ENCODE measurements at places on chromosomes 2 and 18.

DNA sequence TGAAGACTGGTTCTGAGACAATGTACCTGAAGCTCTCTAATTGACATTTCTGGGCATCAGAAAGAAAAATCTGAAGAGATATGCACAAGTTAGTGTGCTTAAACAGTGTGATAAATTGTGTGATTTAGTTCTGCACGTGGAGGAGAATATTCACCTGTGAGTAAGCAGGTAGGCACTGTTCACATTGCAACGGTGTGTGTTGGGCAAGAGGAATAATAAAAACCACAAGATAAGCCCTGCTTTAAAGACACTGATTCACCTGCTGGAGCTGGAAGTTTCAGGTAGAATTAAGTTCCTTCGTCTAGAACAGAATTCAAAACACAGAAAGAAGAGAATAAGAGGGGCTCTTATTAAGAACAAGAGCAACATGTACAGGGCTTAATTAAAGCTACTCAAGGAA, 864.3 kb upstream of the SOX11 start:
- DNase-seq: no peak

DNA sequence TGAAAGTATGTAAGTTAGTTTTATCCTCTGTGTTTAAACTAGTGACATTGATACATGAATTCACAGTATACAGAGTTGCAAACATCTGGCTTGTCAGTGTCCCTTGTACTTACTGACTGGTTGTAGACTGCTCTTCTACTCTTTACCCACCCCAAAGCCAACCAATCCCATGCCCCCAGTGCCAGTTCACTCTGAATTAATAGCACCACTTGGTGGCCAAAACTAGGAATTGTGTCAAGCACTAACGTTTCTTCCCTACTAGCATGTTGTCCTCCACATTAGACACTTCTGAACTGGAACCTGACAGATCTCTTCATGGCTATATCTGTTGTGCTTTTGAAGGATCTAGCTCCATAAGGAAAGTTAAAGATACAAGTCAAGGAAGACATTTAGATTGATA, 27.2 kb upstream of the OTX1 start:
- DNase-seq: no peak

- DNase-seq: no peak
These were observed 11.1 kb downstream of the RTTN start for GRCh38 chr18:70194227-70194890.

- no peak for DNase-seq
These were observed 67.3 kb upstream of the ST6GAL2 start for GRCh38 chr2:106953236-106953635.

DNA sequence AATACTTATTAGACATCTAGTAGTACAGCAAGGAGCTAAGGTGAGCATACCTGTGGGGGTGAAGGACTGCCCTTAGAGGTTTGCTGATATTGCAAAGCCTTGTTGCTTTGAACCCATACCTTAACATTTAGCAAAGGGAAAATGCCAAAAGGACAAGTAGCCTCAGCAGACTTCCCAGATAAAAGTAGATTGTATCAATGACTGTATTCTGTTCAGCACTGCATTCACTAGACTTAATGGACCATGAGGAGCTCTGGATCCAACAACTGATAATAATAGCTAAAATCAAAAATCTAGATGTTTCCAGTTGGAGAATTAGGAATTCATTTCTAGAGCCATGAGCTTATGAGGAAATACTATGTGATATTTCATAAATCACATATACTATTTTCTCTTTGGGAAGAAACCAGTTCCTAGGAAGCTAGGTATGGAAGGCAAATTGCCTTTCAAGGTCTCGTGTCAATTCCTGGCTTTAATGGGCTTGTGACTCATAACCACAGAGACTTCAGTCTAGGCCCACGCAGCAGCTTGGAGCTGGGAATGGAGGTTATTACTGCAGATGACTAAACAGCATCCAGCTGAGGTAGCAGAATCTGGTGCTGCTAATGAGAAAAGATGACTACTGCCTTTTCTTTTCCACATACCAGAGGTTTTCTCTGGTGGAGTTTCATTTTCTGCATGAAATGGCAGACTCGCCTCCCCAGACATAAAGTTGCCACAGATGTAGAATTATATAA, 191.2 kb upstream of the NABP1 start:
- no peak for DNase-seq

GRCh38 chr18:33750366-33750765, 172.3 kb downstream of the ASXL3 start:
- no peak for DNase-seq
